Left ventricle myocardium superior (tissue), 1 donor: ENCODE measurements at places on chromosomes 2 and 18. TPM values are rescaled to one million over a fixed set of nuclear protein-coding genes. Genes with fewer than 3 reads are reported as not detected.

- DNase-seq = no peak
These were observed 44.9 kb upstream of the ORC2 start for GRCh38 chr2:201008296-201008829.

DNA sequence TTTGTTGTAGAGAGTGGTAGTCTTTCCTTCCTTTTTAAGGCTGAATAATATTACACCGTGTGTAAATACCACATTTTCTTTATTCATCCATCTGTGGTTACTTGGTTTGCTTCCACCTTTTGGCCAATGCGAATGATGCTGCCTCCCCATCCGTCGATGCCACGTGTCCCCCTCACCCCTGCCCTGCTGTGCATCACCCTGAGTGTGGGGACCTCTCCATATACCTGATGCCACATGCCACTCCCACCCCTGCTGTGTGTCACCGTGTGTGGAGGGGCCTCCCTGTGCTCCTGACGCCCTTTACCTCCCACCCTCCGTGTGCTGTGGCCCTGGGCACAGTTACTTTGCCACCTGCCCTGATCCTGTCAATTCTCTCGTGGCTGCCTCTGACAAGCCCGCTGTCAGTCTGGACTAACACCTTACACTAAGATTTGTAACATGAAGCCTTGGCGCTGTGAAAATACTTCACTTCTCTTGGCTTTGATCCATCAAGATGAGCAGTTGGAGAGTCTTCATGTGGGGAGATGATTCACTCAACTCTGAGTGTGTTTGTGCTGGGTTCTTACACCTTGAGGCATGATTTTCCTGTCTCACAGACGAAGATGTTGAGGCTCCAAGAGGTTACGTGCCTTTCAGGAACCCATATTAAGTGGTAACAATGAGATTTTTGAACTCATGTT, 234.0 kb downstream of the ZNF407 start:
- no peak for DNase-seq

FSHR gene
- 0.20 TPM for total RNA-seq

DNA sequence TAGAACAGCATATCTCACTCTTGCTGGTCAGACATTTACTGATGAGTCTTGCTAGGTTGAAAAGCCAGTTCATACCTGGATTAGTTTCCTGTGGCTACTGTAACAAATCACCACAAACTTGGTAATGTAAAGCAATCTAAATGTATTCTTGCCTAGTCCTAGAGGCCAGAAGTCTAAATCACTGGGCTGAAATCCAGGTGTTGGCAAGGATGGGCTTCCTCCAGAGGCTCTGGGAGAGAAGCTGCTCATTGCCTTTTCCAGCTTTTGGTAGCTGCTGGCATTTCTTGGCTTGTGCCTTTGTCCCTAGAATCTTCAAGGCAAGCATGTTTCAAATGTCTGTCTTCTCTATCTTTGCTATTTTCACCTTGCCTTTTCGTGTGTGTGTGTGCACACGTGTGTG, 62.3 kb upstream of the MAP4K3 start:
- no peak for DNase-seq

SLC16A14 gene
- total RNA-seq = 4.0 TPM

- DNase-seq = no peak
These were observed 48.3 kb upstream of the ASB1 start for GRCh38 chr2:238378230-238379095.

GRCh38 chr2:160428405-160428763, 65.2 kb downstream of the RBMS1 start:
- DNase-seq = no peak

- no peak for DNase-seq
These were observed 5.4 kb downstream of the ARHGAP28 start for GRCh38 chr18:6734726-6735430.

- no peak for DNase-seq
These were observed 62.8 kb downstream of the TMEM237 start for GRCh38 chr2:201580486-201580885.

- DNase-seq = no peak
These were observed 261.1 kb upstream of the RAB12 start for GRCh38 chr18:8348051-8348720.

- no peak for DNase-seq
These were observed 510.6 kb downstream of the XIRP2 start for GRCh38 chr2:167398873-167399272.

LIMS4 gene
- total RNA-seq = 2.8 TPM

DNA sequence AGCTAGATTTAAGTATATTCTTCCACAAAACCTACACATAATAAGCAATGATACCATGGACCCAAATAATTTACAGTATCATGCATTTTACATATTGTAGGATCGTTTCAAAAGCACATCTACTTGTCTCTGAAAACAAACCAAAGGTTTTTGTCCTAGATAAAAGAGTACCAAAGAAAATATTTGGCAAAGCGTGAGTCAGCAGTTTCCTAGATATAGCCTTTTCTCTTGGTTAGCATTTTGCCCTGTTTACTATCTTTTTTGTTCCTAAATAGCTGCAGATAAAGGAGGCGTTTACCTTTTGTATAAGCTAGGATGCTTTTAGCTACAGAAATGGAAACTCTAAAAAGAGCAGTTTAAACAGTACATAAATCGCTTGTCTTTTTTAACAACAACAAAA, 305.8 kb upstream of the GULP1 start:
- no peak for DNase-seq

TSPYL6 gene
- not detected for total RNA-seq

GRCh38 chr2:234676109-234676782, 179.4 kb upstream of the ARL4C start:
- no peak for DNase-seq

GRCh38 chr2:226580403-226580802, 219.2 kb downstream of the IRS1 start:
- no peak for DNase-seq

DNA sequence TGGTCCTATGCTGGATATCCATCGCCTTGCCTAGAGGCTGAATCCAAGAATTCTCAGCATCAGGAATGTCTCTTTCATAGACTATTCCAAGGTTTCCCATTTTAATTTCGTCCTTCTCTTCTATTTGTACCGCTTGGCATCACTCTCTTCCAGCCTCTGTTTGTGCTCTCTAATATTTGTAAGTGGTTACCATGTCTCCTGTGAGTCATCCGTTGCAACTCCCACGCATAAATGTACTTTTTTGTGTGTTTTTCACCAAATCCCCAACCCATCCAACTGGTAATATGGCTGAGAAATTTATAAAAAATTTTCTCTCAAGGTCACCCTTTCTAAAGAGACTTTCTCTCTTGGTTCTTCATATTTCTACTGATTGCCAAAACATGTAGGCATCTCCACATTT, 21.8 kb downstream of the COLEC12 start:
- DNase-seq = no peak

- peak; percentile 23 for DNase-seq
These were observed 95.9 kb upstream of the RMDN2 start for GRCh38 chr2:37829202-37829601.

DNA sequence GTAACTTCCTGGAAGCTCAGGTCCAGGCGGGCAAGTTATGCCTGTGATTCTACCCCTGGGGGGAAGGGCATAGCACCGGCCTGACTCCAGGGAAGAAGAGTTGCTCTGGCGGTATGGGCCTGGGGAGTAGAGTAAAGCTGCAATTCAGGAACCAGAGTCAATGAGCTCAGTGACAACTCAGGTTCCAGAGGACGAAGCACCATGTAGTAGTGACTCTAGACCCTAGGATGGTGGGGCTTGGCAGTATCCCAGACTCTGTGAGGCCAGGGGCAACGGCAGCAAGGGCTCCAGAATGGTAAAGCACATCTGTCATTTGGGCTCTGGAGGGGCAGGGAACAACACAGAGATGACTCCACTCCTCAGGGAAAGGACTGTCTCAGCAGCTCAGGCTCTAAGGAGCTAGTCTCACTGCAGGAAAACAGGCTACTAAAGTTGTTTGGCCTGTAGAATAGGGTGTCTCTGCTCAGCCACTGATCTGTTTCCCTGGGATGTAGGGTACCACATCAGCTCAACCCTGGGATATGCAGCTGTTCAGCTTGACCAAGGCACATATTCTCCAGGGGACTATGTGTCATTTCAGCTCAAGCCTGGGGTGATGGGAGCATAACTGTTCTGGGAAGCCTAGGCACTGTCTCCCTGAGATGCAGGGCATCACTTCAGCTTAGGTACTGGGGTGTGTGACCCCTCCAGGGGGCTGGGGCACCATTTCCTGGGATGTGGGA, 36.2 kb upstream of the RHOB start:
- no peak for DNase-seq

ARHGEF4 gene
- total RNA-seq = 3.8 TPM

DNA sequence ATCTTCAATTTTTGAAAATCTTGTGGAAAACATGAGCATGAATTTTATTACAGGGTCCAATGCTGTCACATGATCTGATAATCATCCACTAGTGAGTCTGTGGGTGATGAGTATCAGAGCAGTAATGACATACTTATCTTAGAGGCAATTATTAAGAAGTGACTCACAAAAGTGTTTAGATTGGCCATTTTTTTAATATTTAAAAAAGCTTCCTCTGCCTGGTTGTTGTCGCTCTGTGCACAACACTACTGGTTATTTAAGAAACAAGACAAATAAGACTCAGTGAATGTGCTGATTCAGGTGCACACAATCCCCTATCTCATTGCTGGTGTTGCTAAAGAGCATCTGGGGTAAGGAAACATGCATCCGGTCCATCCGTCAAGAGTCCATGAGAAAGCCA, 665.8 kb upstream of the ZEB2 start:
- no peak for DNase-seq

- no peak for DNase-seq
These were observed 450.2 kb downstream of the TSN start for GRCh38 chr2:122205641-122206040.

DNA sequence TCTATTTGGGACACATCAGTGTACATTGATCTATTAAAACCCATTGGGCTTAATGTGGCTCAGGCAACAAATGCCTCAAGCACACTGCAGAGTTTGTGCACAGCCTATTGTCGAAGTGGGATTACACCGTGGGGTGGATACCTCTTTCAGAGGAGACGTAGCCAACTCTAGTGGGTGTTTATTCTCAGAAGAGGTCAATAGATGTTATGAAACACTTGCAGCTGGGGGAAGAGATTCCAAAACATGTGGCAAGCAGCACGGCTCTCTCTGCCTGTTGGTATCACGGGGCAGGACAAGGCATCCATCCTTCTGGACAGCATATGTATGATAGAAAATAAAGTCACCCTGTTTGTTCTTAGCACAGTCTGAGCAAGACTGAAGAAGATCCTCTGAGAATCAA, 121.4 kb upstream of the COPS8 start:
- no peak for DNase-seq

- no peak for DNase-seq
These were observed 34.9 kb downstream of the SLC38A11 start for GRCh38 chr2:164920430-164920829.

SCN9A gene
- total RNA-seq = 1.3 TPM

ALK gene
- not detected for total RNA-seq

IL37 gene
- not detected for total RNA-seq

DNA sequence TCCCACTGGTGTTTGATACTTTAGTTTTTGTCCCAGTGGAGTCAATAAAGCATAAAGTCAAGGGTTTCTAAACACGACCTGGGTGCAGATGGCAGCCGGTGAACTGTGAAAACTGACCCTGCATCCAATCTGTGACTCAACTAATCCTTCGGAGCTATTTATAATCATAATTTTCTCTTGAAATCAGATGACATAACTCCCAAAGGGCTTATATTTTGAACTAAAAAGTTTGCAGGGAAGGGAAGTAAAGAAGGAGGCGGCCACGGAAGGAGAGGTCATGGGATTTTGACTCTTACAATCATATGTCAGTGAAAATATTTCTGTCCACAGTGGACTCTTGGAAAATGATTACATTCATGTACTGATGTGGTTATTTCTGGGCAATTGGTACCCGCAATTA, 178.5 kb downstream of the PDE1A start:
- DNase-seq = peak; percentile 23

- no peak for DNase-seq
These were observed 207.5 kb downstream of the LRRTM4 start for GRCh38 chr2:77314721-77315120.

GRCh38 chr18:35095983-35096676, 54.9 kb downstream of the MAPRE2 start:
- no peak for DNase-seq

- no peak for DNase-seq
These were observed 3.7 kb upstream of the EVX2 start for GRCh38 chr2:176087330-176088047.

COBLL1 gene
- 17.0 TPM for total RNA-seq

DNA sequence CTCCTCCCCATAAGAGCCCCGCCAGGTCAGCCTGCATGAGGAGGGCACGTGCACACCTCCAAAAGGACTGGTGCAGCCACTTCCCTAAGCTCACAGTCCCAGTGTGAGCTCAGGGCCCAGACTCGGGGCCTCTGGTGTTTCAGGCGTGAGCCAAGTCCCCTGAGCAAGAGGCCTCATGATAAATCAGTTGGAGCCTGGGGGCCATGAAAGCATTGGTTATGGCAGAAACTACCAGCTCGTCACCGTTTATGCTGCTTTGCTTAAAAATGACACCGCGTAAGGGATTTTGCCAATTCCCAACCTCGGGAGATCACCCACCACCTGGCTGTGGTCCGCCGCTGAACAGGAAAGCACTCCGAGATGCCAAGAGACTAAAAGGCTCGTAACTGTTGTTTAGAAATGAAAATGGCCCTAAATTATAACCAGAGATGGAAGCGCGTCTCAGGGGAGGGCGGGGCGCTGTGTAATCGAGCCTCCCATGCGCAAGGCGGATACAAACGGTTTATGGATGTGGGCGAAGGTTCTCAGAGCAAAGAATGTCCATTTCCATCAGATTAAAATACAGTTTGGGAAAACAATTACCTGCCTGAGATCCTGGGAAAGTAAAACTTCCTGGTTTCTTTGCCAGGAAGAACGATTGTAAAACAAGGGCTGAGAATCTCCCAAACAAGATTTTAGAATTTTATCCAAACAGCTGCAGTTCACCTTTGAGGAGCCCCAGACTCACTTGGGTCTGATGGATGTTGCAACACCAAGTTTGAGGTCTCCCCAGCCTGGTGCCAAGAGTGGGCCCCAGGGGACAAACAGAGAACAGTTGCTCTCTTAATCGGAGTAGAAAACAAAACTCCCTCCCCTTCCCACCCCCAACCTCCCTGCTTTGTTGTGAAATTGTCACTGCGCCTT, 141.4 kb downstream of the BCL2 start:
- peak; percentile 85 for DNase-seq

SLC5A7 gene
- 0.07 TPM for total RNA-seq

MYOM1 gene
- total RNA-seq = 724 TPM

- DNase-seq = no peak
These were observed 26.8 kb downstream of the ATAD2B start for GRCh38 chr2:23900133-23900532.

- DNase-seq = no peak
These were observed 296.5 kb upstream of the GYPC start for GRCh38 chr2:126359494-126359893.

DNA sequence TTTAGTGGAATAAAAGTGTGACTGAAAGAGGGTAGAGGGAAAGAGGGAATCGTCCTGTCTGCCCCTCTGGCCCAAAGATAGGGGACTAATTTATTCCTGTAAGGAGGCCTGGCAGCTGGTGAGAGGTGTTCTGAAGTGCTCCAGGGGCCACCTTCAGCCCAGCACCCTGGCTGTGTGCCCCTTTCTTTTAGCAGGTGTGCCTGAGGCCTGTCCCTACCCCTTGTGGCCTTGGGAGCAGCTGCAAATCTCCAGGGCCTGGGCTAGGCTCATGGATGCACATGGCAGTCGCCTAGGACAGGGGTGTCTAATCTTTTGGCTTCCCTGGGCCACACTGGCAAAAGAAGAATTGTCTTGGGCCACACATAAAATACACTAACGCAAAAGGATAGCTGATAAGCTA, 37.3 kb downstream of the FHOD3 start:
- DNase-seq = no peak
